ENCODE measurements at places on chromosomes 1 and 21.

- no peak overlapping the region for H3K4me3 ChIP-seq
- no peak for DNase-seq
- H3K27ac ChIP-seq = no peak overlapping the region
- H3K27me3 ChIP-seq = no peaks in the 10 kb centered on the region
Observed at GRCh38 chr1:40404670-40405462, 31.3 kb downstream of the SMAP2 start.

- no peaks in the 10 kb centered on the region for H3K36me3 ChIP-seq
- no peaks in the 10 kb centered on the region for H3K27me3 ChIP-seq
- H3K4me1 ChIP-seq = peaks cover 56% of the 10 kb centered on the region
- DNase-seq = no peak
Observed at GRCh38 chr1:18927082-18927653, 24.8 kb upstream of the ALDH4A1 start.

- no peak overlapping the region for H3K4me3 ChIP-seq
- DNase-seq = no peak
- H3K27me3 ChIP-seq = no peaks in the 10 kb centered on the region
- peak overlapping the region; percentile 78 for H3K27ac ChIP-seq
- no peaks in the 10 kb centered on the region for H3K36me3 ChIP-seq
- peaks cover 19% of the 10 kb centered on the region for H3K4me1 ChIP-seq
Observed at GRCh38 chr1:54255026-54255702, 55.2 kb downstream of the MRPL37 start.

DNA sequence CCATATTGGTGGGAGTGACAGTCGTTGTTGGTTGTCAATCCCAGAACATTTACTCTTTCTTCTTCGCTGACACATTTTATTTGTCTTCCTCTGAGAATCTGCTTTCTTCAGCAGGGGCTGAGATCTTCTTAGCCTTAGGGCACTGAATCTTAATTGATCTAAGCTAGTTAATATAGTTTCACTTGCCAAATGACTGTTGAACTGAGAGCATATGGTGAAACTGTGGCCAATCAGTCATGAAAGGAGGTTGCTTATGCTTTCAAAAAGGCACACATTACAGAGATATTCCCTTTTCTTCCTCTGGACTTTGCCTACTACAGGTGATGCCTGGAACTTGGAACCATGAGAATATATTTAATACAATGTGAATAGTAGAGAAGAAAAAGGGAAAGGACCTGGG lies 60.0 kb upstream of the KIAA0040 start:
- no peak for DNase-seq
- H3K36me3 ChIP-seq = no peaks in the 10 kb centered on the region
- no peaks in the 10 kb centered on the region for H3K4me1 ChIP-seq
- H3K27me3 ChIP-seq = no peaks in the 10 kb centered on the region

GRCh38 chr1:161691846-161692245 lies 15.2 kb upstream of the FCRLA start:
- H3K36me3 ChIP-seq = no peaks in the 10 kb centered on the region
- no peak for DNase-seq
- H3K27me3 ChIP-seq = no peaks in the 10 kb centered on the region
- no peaks in the 10 kb centered on the region for H3K4me1 ChIP-seq
- no peak overlapping the region for H3K27ac ChIP-seq
- no peak overlapping the region for H3K4me3 ChIP-seq

DNA sequence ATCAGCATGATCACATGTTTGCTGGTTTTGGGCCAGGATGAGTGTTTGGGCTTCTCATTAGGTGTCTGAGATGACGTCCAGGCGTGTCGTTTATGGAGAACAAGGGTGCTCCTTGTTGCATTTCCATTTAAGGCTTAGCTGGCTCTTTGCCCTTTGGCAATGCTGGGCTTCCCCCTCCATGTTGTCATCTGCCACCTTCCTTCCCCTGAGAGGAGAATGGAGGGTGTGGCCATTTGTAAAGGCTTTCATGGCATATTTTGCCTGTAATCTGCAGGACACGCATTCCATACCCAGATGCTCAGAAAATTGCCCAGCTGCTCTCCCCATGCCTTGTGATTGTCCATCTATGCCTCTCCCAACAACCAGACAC lies 27.7 kb downstream of the PKP1 start:
- no peaks in the 10 kb centered on the region for H3K27me3 ChIP-seq
- peak overlapping the region; percentile 92 for H3K27ac ChIP-seq
- DNase-seq = peak; percentile 88
- H3K4me3 ChIP-seq = no peak overlapping the region
- peaks cover 46% of the 10 kb centered on the region for H3K36me3 ChIP-seq

DNA sequence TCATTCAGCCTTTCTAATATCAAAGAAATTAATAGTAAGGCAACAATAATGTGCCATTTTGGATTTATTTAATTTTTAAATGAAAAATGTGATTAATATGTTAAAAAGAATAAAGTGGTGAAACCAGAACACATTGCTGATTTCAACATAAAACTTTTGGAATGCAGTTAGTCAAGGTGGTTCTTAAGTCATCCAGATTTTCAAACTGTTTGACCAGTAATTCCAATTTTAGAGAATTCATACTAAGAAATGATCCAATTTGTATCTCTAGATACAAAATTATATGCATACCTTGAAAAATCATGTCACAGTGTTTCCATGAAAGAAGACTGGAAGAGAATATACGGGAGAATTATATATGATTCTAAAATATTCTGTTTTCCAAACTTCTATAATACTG lies 54.2 kb upstream of the MCOLN3 start:
- no peak overlapping the region for H3K4me3 ChIP-seq
- no peaks in the 10 kb centered on the region for H3K4me1 ChIP-seq
- H3K27me3 ChIP-seq = no peaks in the 10 kb centered on the region
- no peaks in the 10 kb centered on the region for H3K36me3 ChIP-seq

DNA sequence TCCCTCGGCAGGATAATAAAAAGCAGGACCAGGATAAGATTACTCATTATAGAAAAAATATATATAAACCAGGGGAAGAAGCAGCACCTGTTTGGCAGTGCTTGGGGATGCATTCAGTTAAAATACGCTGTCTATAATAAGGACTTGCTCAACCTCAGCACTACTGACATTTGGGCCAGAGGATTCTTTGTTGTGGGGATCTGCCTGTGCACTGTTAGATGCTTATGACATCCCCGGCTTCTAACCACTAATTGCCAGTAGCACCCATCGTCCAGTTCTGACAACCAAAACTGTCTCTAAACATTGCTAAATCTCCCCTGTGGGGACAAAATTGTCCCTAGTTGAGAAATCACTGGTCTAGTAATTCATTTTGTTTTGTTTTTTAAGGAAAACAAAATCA lies 242.1 kb downstream of the SLC45A1 start:
- H3K4me1 ChIP-seq = peaks cover 4% of the 10 kb centered on the region
- H3K27me3 ChIP-seq = no peaks in the 10 kb centered on the region
- no peak for DNase-seq
- H3K27ac ChIP-seq = no peak overlapping the region
- no peak overlapping the region for H3K4me3 ChIP-seq

DNA sequence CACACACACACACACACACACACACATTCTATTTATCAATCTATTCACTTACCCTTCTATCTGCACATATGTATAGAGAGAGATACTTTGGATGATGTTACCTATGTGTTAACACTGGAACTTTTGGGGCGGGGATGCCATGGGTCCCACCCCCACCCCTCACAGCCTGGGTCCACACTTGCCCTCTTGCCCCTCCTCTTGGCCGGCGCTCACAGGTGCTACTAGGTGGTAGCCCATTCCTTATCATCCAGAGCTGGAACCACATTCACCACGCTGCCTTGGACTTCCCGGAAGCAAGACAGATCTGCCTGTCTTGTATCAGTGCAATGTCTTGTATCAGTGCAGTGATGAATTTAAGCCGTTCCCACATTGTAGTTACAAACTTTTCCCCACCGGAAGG lies 85.1 kb downstream of the LBR start:
- no peak for DNase-seq
- H3K4me1 ChIP-seq = no peaks in the 10 kb centered on the region
- no peak overlapping the region for H3K4me3 ChIP-seq
- H3K36me3 ChIP-seq = no peaks in the 10 kb centered on the region

DNA sequence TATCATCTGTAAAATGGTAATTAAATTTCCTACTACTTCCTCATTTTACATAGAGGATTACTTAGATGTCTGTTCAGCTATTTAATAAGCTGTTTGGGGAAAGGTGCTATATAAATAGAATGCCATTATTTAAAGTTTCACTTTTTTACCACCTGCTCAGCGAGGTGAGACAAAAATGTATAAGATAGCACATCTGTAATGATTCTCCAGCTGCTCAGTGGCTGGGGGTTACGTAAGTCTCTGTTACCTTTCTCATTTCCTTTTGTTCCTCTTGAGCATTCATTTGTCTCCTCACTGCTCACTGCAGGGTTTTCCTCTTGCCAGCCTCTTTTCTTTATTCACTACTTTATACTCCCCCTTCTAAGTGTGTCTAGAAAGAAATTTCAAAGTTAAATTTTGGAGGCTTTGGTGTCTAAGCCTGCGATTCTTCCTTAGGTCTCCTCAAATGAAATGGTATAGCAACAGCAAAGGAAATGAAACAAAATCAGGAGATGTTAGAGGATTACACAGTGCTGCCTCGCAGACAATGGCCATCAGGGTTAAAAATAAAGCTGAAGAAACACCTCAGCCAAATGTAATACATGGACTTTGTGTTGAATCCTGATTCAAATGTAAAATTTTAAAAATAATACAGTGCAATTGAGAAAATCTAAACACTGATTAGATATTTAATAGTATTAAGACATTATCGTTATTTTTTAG lies 6.8 kb downstream of the RGS8 start:
- no peak for DNase-seq
- H3K4me1 ChIP-seq = peaks cover 15% of the 10 kb centered on the region
- H3K27me3 ChIP-seq = no peaks in the 10 kb centered on the region

DNA sequence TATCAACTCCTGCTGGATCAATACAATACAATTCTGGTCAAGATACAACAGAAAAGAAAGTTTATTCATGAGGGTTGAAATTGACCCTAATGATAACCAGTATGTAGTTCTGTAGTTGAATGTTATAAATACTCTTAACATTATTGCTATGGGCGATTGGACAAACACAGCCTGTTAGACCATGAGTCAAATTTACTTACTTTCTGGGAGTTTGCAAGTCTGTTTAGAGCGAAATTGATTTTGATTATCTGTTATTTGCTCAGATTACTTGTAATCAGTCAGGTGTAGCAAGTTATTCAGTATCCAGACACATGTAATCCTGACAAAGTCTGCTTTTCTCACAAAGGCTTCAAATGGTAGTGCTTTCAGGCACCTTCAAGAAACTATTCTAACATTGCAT lies 216.6 kb upstream of the B3GALT2 start:
- H3K27me3 ChIP-seq = no peaks in the 10 kb centered on the region
- no peak overlapping the region for H3K4me3 ChIP-seq
- DNase-seq = no peak
- no peak overlapping the region for H3K27ac ChIP-seq
- no peaks in the 10 kb centered on the region for H3K4me1 ChIP-seq

DNA sequence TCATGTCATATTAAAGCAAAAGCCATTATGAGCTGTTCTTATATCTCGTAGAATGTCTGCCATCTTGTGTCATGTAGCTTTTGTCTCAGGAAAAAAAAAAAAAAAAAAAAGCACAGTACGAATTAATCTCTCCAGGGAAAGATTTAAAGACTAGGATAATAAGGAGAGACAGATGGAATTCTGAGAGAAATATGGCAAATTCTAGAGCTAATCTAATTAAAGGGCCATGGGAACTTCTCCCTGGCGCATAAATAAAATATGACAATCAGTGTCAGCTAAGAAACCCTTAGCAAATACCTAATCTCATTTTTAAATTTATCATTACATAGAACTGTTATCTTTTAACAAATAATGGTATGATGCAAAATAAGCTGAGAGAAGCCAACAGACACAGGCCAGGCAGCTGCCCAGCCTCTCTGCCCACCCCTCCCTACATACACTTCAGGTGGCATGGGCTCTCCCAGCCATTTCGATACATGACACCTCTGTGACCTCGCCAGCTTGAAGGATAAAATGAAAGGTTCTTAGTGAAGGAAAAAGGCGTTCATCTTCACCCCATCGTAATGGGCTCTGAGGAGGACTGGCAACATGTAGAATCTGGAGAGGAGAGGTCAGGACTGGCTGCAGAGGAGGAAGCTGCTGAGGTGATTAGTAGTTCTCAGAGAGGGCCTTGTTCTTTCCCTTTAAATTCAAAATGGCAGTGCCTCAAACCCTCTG lies 39.8 kb downstream of the DISC1 start:
- no peak for DNase-seq
- H3K27ac ChIP-seq = no peak overlapping the region
- no peaks in the 10 kb centered on the region for H3K27me3 ChIP-seq
- no peak overlapping the region for H3K4me3 ChIP-seq

DNA sequence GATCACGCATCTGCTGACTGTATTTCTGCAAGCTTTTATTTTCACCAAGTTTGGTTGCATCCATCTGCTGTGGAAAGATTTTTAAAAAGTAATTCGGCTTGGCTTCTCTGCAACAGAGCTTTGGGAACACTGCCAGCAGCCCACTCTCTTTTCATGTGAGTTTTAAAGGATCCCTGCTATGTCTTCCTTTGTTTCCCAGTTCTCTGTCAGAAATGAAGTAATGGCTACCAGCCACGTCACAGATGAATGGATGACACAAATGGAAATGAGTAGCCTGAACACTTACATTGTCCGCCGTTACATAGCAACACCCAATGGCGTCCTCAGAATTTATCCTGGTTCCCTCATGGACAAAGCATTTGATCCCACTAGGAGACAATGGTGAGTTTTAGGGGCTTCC lies 80.6 kb upstream of the RAVER2 start:
- DNase-seq = no peak
- H3K36me3 ChIP-seq = no peaks in the 10 kb centered on the region
- no peaks in the 10 kb centered on the region for H3K4me1 ChIP-seq
- no peaks in the 10 kb centered on the region for H3K27me3 ChIP-seq

DNA sequence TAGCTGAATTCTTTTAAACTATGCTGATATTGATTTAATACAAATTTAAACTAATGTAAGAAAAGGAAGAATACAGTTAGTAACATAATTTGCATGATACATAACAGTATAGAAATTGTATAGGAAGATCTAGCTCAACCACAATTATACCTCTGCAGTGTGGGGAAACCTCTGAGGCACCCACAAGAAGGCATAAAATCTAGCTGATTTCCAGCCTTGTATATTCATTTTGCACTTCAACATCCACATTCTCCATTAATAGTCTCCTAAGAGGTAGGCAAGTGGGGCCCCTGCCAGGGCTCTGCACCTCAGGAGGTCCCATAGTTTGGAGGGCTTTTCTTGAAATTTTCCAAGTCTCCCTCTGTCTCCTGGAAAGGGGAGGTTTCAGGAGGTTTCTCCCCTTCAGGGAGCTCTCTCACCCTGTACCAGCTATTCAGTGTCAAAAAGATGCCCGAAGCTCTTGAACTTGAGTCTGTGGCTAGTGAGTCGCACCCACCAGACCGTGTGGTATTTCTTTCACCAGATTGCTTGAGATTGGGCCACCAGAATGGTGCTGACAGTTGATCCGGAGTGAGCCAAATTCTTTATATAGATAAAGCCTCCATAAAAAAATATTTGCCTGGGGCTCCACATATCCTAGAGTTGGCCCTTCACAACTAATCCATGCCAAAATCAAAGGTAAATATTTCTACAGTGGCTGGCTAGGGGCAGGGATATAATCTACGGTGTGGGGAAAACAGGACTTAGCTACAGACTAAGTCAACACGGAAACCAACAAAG lies 108.2 kb downstream of the TIAM1 start:
- no peaks in the 10 kb centered on the region for H3K27me3 ChIP-seq
- H3K4me1 ChIP-seq = no peaks in the 10 kb centered on the region
- no peak overlapping the region for H3K27ac ChIP-seq

All from RWPE2 (cell line).